Tracheal epithelial cell (primary cell): ENCODE measurements at places on chromosomes 7 and 10. TPM values are rescaled to one million over a fixed set of nuclear protein-coding genes. Genes with fewer than 3 reads are reported as not detected.

Gene STEAP1
- total RNA-seq, result 13.7 and 20.0 TPM in 2 replicates

Gene FBXW4
- 29.2 and 39.0 TPM in 2 replicates for total RNA-seq

Gene EPO
- total RNA-seq, result not detected in 2 replicates

Gene CUZD1
- total RNA-seq, result 0.48 and 0.64 TPM in 2 replicates

Gene VIM
- total RNA-seq, result 168 and 947 TPM in 2 replicates

Gene SLC26A5
- not detected in 2 replicates for total RNA-seq

Gene ZNF503
- 4.8 and 6.0 TPM in 2 replicates for total RNA-seq

Gene KLF6
- total RNA-seq, result 25.2 and 97.4 TPM in 2 replicates

Gene EIF3B
- total RNA-seq, result 254 and 325 TPM in 2 replicates

Gene CLEC2L
- not detected in 2 replicates for total RNA-seq

Gene BAG3
- total RNA-seq, result 11.3 and 16.2 TPM in 2 replicates

Gene TMEM254
- 4.8 and 14.3 TPM in 2 replicates for total RNA-seq

Gene KIFBP
- 19.0 and 27.7 TPM in 2 replicates for total RNA-seq

Gene COL28A1
- total RNA-seq, result 0.24 TPM in 1 of 2 replicates, not detected in the other

Gene TAS2R5
- 2.2 and 2.8 TPM in 2 replicates for total RNA-seq

Gene NPSR1
- total RNA-seq, result not detected in 2 replicates
